A549 treated with GW870086 at 1 μM for 4 hours (cell line): ENCODE measurements at places on chromosomes 1 and 21. TPM values are rescaled to one million over a fixed set of nuclear protein-coding genes. Genes with fewer than 3 reads are reported as not detected.

Gene LY9
- 0.11 to 0.22 TPM (median 0.16 TPM) in 5 replicates for total RNA-seq

Gene RGSL1
- not detected in 5 replicates for total RNA-seq

Gene EDN2
- total RNA-seq: 17.9 to 23.1 TPM (median 21.5 TPM) in 5 replicates

Gene BNIPL
- total RNA-seq: 0.05 to 0.24 TPM (median 0.12 TPM) in 4 of 5 replicates, not detected in the other

Gene SH2D2A
- 2.6 to 3.9 TPM (median 3.2 TPM) in 5 replicates for total RNA-seq

Gene HNRNPCL4
- total RNA-seq: not detected in 5 replicates

Gene CASP9
- total RNA-seq: 4.8 to 6.7 TPM (median 5.8 TPM) in 5 replicates

Gene FAM72C
- total RNA-seq: 3.2 to 5.5 TPM (median 5.4 TPM) in 5 replicates

Gene TSSK3
- 0.14 TPM in 1 of 5 replicates, not detected in the others for total RNA-seq

Gene MFSD2A
- 4.5 to 6.2 TPM (median 5.5 TPM) in 5 replicates for total RNA-seq

Gene TFAP2E
- 0.49 to 1.2 TPM (median 0.56 TPM) in 5 replicates for total RNA-seq

Gene TNFRSF4
- 0.12 to 0.22 TPM in 2 of 5 replicates, not detected in the others for total RNA-seq

Gene STRIP1
- total RNA-seq: 10.8 to 14.4 TPM (median 12.4 TPM) in 5 replicates

Gene TNFRSF18
- 0.14 to 0.19 TPM in 2 of 5 replicates, not detected in the others for total RNA-seq

Gene COL18A1
- total RNA-seq: 130 to 177 TPM (median 159 TPM) in 5 replicates

Gene LCE3E
- 0.51 TPM in 1 of 5 replicates, not detected in the others for total RNA-seq

Gene TNFRSF1B
- 0.42 to 0.66 TPM (median 0.53 TPM) in 5 replicates for total RNA-seq

Gene RHOU
- 4.5 to 7.1 TPM (median 6.4 TPM) in 5 replicates for total RNA-seq

Gene STX12
- 7.8 to 10.2 TPM (median 10.0 TPM) in 5 replicates for total RNA-seq

Gene TRIM45
- 0.66 to 1.7 TPM (median 1.3 TPM) in 5 replicates for total RNA-seq

Gene LCE1A
- total RNA-seq: not detected in 5 replicates

Gene FCGR2B
- not detected in 5 replicates for total RNA-seq

Gene S100A7
- total RNA-seq: not detected in 5 replicates

Gene DNMT3L
- not detected in 5 replicates for total RNA-seq

Gene NTNG1
- total RNA-seq: not detected in 5 replicates

Gene KCNJ10
- total RNA-seq: not detected in 5 replicates

Gene PLEKHA6
- 26.3 to 37.8 TPM (median 34.4 TPM) in 5 replicates for total RNA-seq

Gene KLHL20
- 10.5 to 17.3 TPM (median 13.7 TPM) in 5 replicates for total RNA-seq

Gene SLC16A4
- total RNA-seq: 26.3 to 41.1 TPM (median 37.0 TPM) in 5 replicates

Gene RHD
- not detected in 5 replicates for total RNA-seq

Gene DPT
- total RNA-seq: not detected in 5 replicates

Gene GNG5
- 188 to 199 TPM (median 190 TPM) in 5 replicates for total RNA-seq

Gene C8A
- total RNA-seq: not detected in 5 replicates

Gene HAPLN2
- 0.21 to 0.23 TPM in 2 of 5 replicates, not detected in the others for total RNA-seq

Gene TNFRSF9
- 2.0 to 3.1 TPM (median 2.9 TPM) in 5 replicates for total RNA-seq

Gene HES2
- total RNA-seq: 3.3 to 7.2 TPM (median 6.0 TPM) in 5 replicates

Gene EXTL1
- total RNA-seq: 0.08 TPM in 1 of 5 replicates, not detected in the others

Gene CFAP74
- total RNA-seq: 0.05 TPM in 1 of 5 replicates, not detected in the others

Gene HMGCS2
- not detected in 5 replicates for total RNA-seq
